B cell (primary cell): ENCODE measurements at places on chromosomes 2 and 18. TPM values are rescaled to one million over a fixed set of nuclear protein-coding genes. Genes with fewer than 3 reads are reported as not detected.

GRCh38 chr2:72936660-72937355 is 19.5 kb downstream of the EMX1 start:
- no peak for DNase-seq

GRCh38 chr18:59980188-59980637 is 80.4 kb downstream of the PMAIP1 start:
- no peak for DNase-seq

GRCh38 chr2:171547256-171547655 is 25.0 kb downstream of the CYBRD1 start:
- no peak for DNase-seq

GRCh38 chr2:216996279-216996845 is 136.5 kb upstream of the TNP1 start:
- no peak for DNase-seq

DNA sequence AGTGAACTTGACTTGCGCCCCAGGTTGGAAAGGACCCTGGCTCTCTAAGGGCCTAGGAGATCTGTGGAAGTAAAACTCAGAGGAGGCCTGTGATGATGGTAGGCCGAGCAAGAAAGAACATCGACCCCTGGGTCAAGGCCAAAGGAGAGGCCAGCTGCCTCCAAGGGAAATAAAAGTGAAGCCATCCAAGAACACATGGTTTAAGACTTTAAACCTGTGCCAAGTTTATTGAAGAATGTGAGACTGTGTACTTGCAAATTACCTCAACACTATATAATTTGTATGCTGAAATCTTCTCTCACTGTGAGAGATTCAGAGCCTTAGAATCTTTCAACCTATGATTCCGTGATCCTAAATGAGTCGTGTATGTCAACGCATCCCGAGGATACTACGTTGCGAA is 40.7 kb upstream of the COBLL1 start:
- no peak for DNase-seq

Gene HES6
- total RNA-seq, result 8.8 and 14.3 TPM in 2 replicates
